ENCODE measurements at places on chromosomes 1 and 21.

DNA sequence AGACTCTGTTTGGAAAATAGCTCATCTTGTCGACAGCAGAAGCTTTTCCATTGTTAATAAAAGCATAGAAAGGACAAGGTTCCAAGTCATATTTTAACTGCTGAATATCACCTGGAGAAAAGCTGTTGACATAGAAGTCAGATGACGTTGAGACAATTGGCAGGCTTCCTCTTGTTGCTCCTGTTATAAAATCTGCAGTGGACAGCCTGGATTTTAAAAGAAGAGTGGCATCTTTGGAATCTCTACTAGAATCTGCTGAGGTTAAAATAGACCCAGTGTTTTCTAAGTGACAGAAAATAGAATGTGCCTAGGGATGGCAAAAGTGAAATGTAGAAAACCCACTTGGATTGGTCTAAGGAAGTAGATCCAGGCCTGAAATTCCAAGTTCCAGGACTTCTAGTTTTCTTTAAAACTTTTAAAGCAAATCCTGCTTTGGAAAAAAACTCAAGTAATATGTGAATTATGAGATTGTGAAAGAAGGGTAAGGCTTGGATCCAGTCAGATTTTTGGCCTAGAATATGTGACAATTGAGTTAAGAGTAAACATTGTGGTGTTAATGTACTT is 53.6 kb upstream of the NEXN start:
- peak; percentile 95 for DNase-seq

DNA sequence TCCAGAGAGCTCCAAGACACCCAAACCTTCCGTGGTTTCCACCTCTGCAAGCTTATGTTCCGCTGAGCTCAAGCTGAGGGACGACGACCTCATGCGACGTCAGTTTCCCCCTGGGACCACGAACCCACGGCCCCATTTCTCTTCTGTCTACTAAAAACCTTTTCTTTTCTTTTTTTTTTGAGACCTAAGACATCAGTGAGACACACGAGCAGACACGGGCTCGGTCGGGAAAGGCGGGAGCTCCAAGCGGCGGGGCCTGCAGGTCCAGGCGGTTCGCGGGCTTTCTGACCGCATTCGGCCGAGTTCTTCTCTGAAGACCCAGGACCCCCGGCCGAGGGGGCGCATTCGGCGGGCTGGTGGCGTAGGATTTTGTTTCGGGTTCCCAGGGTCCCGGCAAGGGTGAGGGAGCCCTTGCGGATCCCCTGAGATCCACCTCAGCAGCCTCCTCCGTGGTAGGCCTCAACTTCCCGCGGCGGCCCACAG is 402 bp downstream of the C21orf58 start:
- DNase-seq: peak; percentile 32

- DNase-seq: no peak
Measured at GRCh38 chr1:111467865-111468716, 5.7 kb upstream of the C1orf162 start.

GRCh38 chr1:207826557-207827487 is 75.0 kb downstream of the CD46 start:
- no peak for DNase-seq

GRCh38 chr1:63277195-63278192 is 44.9 kb upstream of the FOXD3 start:
- no peak for DNase-seq

GRCh38 chr1:1083416-1084371 is 9.6 kb upstream of the RNF223 start:
- peak; percentile 2 for DNase-seq

GRCh38 chr1:162676087-162676486 is 43.8 kb downstream of the DDR2 start:
- DNase-seq: no peak

DNA sequence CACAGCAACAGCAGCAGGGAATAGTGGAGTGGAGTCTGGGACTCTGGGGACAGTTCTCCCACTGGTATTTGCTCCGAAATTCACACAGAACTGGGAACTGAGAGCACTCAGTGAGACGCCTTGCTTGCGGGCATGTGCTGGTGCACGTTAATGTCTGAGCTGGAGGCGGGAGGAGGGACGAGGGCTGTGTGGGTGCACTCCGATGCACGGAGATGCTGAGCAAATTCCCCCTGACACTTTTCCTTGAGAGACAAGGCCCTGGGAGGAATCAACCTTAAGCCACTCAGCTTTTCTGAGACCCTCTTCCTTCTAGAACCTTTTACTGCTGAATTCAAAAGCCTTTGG is 2.8 kb downstream of the RGS8 start:
- no peak for DNase-seq

DNA sequence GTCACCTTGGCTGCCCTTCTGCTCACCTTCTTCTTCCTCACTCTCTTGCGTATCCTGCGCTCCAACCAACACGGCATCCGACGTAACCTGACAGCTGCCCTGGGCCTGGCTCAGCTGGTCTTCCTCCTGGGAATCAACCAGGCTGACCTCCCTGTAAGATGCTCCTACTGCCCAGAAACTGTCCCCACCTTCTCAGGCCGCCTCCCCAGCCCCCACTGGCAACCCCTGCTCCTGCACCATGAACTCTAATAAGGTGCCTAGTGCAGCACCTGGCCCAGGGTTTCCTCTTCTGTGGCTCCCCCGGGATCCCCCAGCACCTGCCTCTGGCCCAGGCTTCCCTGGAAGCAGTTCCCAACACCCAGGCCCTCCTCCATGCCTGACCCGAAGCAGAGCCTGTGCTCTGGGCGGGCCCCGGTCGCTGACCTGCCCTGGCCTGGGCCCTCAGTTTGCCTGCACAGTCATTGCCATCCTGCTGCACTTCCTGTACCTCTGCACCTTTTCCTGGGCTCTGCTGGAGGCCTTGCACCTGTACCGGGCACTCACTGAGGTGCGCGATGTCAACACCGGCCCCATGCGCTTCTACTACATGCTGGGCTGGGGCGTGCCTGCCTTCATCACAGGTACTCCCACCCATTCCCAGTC is 12.8 kb downstream of the PSRC1 start:
- no peak for DNase-seq

DNA sequence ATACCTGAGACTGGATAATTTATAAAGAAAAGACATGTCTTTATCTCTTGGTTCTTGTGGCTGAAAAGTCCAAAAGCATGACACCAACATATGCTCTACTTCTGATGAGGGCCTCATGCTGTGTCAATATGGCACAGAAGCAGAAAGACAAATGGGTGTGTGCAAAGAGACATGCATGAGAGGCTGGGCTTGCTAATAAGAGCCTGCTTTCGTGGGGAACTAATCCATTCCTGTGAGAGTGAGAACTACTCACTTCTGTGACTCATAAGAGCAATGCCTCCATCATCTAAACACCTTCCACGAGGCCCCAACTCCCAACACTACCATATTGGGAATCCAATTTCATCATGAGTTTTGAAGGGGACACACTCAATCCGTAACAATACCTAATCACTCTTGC is 340.0 kb upstream of the DUSP10 start:
- DNase-seq: no peak

GRCh38 chr1:21935393-21935804 is 1.7 kb downstream of the HSPG2 start:
- DNase-seq: no peak

GRCh38 chr1:162088281-162088969 is 18.9 kb downstream of the NOS1AP start:
- no peak for DNase-seq

- no peak for DNase-seq
Measured at GRCh38 chr1:166843322-166843721, 4.0 kb downstream of the POGK start.

DNA sequence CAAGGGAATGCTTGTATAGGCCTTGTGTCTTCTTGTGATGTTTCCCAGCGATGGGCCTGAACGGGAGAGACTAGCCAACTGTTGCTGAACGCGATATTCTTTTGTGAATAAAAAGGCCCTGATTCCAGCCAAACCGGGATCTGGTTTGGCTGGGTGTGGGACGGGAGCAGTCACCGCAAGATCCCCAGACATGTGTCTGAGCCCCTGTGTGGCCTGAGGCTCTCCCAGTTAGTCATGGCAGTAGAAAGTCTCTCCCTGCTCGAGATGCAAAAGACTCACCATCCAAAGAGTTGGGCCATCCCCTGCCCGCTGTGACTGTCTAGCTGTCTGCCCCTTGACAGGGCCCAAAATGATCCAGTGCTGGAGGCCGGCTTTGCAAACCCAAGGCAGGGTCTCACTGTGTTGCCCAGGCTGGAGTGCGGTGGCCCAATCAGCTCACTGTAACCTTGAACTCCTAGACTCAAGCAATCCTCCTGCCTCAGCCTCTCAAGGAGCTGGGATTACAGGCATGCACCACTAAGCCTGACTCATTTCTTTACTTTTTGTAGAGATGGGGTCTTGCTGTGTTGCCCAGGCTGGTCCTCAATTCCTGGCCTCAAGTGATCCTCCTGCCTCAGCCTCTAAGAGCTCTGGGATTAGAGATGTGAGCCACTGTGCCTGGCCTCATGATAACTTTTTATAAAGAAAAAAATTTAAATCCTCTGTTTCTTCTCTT is 56.4 kb downstream of the KIF26B start:
- no peak for DNase-seq

DNA sequence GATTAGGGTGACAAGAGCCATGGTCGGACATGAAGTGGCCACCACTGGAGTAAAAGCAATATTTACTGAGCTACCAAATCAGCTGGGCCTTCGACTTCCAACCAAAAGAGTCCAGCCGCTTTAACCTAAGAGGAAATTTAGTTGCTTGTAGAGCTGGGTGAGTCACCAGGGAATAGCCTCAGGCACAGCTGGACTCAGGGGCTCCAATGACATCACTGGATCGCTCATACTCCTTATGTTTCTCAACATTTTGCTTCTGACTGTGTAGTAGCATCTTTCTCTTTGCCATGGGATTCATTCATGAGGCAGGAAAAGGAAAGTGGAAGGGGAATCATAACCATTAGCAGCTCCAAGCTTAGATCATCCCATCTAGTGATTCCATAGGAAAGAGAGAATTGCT is 664.4 kb downstream of the MATN1 start:
- no peak for DNase-seq

DNA sequence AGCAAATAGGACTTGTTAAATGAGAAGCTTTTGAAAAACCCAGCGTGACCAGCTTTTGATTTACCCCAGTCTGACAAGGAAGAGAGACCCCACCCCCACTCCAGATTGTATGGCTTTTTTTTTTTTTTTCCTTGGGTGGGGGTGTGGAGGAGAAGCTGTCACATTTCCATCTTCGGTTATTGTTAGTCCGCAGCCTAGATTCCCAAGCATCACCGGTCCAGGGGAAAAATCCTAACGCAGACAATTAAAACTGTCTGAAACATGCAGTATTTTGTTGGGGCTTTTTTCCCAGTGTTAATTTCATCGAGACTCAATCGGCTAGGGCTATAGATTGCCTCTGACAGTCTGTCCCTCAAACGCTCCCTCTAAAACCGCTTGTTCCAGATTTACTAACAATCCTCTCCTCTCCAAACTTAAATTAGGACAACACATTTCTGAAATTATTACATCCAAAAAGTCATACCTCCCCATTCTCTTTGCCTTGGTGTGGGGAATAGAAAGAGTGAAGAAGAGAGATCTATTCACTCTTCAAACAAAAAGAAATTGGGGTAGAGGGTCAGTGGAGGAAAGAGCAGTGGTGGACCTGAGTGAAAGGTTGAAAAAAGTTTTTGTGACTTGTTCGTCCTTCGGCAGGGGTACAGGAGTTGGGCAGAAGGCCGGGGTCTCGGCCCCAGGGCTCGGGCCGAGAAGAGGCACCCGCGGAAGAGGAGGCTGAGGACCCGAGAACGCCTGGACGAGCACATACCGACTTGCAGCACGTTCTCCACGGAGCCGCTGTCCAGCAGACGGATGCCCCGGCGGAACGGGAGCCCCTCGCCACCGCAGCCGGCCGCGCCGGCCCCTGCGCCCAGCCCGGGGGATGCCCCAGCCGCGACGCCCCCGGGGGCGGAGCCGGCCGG is 1.1 kb downstream of the ZSWIM5 start:
- peak; percentile 55 for DNase-seq

DNA sequence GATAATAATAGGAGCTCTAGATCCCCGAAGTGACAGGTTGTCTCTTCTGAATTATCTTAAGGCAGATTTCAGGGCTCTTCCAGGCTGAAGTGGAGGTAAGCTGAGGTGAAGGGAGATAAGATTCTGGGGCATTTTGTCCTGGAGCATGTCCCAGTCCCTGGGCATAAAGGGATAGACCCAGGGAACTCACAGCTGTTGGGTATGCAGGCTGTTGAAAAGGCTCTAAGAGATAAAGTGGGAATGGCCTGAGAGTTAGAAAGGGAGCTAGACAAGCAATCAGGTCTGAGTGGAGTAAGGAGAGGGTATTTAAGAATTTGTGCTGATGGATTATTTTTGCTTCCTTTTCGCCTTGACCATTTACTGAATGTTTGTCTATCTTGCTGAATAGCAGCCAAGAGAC is 123.7 kb downstream of the NOS1AP start:
- peak; percentile 21 for DNase-seq

GRCh38 chr1:55815745-55816455 is 600.7 kb upstream of the USP24 start:
- DNase-seq: no peak

GRCh38 chr1:59730759-59731478 is 83.8 kb upstream of the HOOK1 start:
- DNase-seq: peak; percentile 89

DNA sequence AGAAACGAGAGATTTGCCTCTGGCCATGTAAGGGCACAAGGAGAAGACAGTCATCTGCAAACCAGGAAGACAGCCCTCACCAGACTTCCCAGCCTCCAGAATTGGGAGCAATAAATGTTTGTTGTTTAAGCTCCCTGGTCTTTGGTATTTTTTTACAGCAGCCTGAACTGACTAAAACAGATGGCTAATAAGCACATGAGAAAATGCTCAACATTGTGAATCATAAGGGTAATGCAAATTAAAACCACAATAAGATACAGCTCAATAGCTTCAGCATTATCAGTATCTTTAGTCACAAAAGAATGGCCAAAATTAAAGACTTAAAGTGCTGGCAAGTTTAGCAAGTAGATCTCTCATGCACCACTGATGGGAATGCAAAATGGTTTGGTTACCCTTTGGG is 11.7 kb downstream of the UBE2G2 start:
- no peak for DNase-seq

- no peak for DNase-seq
Measured at GRCh38 chr1:238568735-238569134, 678.0 kb upstream of the ZP4 start.

- no peak for DNase-seq
Measured at GRCh38 chr1:12080156-12080555, 17.1 kb downstream of the TNFRSF8 start.

- no peak for DNase-seq
Measured at GRCh38 chr1:227272428-227272827, 45.9 kb downstream of the CDC42BPA start.

GRCh38 chr1:172642970-172643369 is 15.9 kb upstream of the FASLG start:
- no peak for DNase-seq

- DNase-seq: peak; percentile 62
Measured at GRCh38 chr1:219555031-219555692, 57.7 kb downstream of the ZC3H11B start.

DNA sequence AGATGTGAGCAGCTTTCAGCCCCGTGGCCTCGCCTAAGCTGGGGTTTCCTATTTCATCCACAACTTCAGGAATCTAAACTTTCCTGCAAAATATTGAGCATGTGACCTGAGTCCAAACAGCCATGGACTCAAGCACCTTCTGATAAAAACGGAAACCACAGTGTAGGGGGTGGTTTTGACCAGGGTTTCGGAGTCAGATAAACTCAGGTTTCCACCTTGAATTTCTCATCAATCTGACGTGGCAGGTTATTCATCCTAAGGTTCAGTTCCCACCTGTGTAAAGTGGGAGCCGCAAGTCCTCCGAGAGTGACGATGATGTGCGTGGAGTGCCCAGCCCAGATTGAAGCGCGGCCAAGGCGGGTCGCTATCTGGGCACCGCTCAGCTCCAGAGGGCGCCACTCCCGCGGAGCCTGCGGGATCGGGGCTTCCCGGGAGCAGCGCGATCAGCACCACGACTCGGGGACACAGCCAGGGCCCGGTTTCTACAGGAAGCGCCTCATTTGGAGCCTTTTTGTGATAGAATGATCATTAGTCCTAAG is 871 bp upstream of the ETS2 start:
- peak; percentile 81 for DNase-seq

Data from muscle of leg (tissue), 16 donors.